NCI-H524 treated with DMSO at 0.1 percent for 48 hours (cell line): ENCODE measurements at places on chromosomes 1 and 21.

DNA sequence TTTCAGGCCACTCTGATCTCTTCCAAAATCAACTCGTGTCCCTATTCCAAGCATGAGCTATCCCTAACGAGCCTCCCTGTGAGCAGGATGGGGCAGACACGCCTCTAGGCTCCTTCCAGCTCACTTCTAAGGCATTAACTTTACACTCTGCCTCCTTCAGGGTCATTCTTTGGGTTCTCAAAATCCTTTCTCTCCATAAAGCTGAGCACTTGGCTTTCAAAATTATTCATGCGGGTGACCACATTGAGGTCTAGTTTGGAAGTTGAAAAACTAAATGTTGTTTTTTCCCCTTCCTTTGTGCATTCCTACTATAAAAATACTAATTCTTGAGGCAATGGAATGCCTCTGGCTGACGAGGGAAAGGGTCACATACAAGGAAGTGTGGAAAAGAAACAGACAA is 33.5 kb upstream of the BMP8B start:
- no peak for DNase-seq

- DNase-seq: peak; percentile 12
Measured at GRCh38 chr1:47738560-47739182, 258.5 kb downstream of the TRABD2B start.

DNA sequence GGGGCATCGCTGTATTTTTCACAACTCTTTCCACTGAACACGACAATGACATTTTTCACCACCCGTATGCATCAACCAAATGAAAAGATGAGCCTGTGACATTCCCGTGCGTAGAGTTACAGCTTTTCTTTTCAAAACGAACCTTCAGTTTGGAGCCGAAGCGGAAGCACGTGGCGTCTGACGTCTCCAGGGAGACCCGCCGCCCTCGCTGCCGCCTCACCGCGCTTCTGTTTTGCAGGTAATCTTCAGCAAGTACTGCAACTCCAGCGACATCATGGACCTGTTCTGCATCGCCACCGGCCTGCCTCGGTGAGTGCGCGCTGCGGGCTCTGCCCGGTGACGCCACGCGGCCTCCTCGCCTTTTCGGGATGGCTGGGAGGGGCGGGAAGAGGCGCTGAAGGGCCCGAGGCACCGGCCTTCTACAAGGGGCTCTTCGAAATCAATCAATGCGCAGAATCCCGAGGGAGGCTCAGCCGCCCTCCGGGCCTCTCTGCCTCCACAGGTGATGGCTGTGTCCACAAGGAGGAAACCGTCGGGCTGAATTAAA is 32.6 kb downstream of the PDE9A start:
- no peak for DNase-seq

DNA sequence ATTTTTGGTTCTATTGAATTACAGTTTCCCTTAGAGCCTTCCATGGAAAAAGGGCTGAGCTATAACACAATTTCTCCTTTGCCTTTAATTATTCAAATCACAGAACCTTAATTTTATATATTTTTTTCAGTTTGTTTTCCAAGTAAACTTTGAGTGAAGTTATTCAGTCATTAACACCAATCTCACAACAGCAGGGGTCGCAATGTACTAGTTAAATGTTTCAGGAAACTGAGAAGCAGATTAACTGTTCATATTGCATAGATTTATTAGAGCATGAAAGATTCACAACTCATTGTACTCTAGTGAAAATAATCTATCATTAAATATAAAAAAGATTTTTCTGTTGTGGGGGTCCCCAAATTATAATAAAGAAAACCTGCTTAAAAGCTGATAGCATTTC is 64.1 kb downstream of the KIFAP3 start:
- no peak for DNase-seq

DNA sequence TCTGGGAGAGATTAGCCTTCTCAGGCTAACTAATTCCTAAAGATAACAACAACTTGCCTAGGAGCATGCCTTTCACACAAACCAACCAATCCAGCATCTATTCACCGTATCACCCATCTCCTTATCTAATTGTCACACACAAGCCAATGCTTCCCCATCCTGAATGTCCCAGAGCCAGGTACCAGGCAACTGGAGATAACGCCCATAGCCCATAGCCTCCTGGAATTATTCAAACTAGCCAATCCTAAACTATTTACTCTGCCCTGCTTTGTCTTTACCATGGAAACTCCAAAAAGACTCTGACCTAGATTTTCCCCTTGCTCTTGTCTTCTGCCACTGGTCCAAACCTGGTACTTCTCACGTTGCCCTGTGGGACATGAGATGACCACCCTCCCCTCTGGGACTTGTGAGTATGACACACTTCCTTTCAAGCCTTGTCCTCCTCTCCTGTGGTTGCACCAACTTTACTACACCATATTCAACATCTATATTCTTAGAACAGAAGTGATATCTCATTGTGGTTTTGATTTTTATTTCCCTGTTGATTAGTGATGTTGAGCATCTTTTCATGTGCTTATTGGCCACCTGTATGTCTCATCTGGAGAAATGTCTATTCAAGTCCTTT is 8.8 kb upstream of the ATG4C start:
- no peak for DNase-seq

GRCh38 chr1:8731162-8731561 is 86.3 kb downstream of the RERE start:
- DNase-seq: no peak

- DNase-seq: no peak
Measured at GRCh38 chr1:110580244-110580643, 25.9 kb downstream of the KCNA2 start.

GRCh38 chr1:224751624-224752311 is 135.7 kb downstream of the CNIH3 start:
- no peak for DNase-seq

- no peak for DNase-seq
Measured at GRCh38 chr1:184385865-184386311, 941 bp upstream of the C1orf21 start.

DNA sequence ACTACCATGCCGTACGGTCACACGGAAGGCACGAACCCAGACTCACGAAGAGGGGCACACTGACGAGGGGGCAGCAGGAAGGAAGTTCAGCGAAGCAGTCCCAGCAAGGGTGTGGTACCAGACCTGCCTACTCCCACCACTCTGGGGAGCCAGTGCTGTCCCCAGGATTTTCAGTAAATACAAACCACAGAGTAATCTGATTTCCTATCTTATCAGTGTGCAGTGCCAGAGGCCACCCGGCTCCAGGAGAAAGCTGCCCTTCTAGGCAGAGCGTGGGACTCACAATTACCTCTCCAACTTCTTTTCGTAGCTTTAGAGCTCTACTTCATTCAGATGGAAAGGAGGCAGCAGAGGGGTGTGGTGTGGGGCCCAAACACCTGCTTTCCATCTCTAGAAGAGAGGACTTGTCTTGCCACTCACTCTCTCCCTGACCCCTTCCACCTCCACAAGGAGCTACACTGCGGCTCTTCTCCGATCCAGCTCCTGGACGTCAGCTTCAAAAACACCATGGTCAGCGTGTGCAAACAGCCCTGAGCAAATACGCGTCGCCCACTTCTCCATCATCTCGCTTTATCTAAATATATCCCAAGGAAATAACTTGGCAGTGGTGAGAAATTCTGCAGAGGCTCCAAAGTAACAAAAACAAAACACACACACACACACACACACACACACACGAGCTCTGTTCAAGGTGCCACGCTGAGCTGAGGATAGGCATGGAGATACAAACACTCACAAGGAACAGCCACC is 98.5 kb downstream of the MRPL37 start:
- no peak for DNase-seq

DNA sequence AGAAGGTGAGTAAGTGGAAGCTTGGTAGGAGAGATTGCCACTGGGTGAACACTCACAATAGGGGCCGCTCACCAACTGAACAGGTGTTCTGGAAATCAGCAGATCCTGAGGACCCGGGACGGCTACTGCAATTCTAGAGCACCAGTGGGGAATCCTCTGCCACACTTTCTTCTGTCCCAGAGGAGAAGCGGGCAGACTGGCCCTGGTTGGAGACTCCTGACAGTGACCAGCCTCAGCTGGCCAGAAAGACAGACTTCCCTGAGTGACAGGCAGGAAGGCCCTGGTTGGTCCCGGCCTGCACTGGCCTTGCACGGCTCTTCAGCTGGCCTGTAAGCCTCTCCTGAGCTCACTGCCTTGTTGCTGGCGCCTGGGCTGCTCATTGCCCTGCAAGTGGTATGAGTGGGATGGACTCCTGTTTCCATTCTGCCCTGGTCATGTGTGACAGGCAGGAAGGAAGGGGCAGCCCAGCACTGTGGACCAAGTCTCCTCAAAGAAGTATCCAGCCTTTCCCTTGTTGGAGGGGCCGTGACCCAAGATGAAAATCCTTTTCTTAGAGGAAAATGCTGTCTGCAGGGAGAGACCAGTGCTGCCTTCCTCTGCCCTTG is 34.5 kb downstream of the MAN1C1 start:
- DNase-seq: no peak

DNA sequence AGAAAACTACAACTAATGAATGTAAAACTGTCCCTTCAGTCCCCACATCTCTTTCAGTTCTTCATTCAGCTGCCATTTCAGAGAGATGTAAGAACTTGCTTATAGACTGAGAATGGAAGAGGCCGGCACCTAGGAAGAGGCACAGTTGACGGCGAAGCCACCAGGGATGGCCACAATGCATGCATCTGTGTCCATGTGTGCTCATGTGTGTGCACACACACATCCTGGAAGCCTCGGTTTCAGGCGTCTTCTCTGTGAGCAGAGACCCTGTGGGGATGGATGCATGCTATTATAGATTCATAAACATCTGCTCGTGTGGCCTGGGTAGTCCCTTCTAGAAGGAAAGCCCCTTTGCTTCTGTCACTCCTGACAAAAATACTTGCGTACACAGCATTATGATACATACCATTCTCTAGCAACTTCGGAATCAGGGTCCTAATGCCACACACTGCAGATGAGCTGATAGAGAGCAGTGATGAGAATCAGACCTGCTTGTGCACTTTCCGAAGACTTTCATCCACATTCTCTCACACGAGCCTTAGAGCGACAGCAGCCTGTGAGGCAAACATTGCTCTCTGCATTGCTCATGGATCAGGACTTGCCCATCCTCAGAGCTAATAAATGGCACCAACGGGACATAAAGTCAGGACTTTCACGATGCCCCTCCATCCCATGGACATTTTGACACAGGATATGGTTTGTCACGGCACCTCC is 12.4 kb upstream of the GPR61 start:
- no peak for DNase-seq

DNA sequence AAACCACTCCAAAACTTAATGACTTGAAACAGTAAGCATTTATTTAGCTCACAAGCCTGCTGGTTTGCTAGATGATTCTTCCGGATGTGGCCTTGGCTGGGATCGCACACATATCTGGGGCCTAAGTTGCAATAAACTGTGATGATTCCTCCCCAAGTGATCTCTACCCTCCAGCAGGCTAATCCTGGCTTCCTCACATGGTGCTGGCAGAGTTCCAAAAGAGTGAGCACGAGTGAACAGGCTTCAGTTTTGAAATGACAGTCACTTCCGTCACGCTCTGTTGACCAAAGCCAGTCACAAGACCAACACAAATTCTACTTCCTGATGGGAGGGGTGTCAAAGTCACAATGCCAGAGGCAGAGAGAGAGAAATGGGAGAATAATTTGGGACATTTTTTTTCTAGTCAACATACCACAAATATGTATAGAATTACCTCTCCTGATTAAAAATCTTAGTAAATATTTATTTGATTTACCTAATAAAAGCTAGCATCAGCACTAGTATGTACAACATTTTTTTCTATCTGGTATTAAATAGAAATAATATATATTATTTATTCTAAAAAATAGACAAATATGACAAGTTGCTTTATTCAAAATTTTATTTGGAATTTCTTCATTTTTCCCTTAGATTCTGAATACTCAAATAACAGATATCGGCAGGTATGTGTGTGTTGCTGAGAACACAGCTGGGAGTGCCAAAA is 292.7 kb downstream of the TPR start:
- peak; percentile 97 for DNase-seq

DNA sequence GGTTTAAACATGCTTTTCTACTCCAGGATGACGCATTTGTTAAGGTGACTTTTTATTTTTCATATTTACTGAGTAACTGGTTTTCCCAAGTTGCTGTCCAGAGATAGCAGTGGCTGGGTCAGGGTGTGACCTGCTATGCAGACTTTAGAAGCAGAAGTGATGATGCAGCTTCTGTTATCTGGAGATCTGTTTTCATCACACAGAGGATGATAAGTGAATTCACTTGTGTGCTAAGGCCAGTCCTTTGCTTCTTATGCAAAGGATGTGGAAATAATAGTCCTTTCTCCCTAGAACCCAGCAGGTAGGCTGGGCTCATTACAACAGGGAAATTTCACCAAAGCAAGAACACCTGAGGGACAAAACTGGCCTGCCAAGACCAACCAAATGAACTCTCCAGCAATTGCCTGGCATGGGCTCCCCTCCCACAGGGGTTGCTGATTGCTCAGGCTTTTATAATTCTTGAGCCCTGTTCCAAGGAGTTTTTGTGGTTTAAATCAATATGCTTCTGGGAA is 97.8 kb upstream of the LPGAT1 start:
- DNase-seq: no peak

DNA sequence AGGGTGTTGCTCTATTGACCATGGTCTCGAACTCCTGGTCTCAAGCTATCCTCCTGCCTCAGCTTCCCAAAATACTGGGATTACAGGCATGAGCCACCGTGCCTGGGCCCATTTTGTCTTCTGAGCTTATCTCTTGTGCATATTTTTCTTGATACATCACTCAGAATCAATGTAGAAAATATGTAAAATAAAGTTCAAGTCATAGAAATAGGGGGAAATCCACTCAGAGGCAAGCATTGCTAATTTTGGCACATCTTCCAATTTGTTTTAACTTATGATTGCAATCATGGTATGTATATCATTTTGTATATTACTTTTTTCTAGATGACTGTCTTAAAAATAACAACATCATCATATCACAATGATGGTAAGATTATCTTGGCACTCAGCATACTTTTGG is 21.6 kb downstream of the RIT1 start:
- DNase-seq: no peak

DNA sequence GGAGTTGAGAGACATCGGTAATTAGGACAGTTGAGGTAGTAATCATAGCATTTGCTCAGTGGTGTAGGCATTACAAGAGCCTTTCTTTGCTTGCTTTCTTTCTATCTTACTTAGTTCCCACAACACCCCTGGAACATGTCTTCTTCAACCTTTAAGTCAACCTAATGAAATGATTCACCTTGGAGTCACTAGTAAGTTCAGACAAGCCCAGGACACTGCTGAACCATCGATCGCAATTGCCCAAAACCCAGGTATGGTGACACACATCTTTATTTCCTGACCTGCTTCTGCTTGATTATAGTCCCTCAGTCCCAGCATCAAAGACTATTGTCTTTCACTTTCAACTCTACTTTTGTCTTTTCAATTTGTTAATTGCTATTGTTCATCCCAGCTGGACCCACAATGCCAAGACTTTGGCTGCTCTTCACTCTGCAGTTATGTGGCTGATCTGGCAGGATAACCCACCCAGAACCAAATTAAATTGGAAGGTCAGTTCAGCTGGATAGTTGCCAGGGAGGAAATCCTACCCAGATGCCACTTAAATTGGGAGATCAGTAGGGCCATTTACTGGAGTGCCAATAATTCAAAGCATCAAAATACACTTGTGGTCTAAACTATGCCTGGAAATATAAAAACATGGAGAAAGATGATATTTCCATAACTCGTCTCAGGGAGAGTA is 272.9 kb downstream of the RWDD3 start:
- no peak for DNase-seq
